ENCODE measurements at places on chromosomes 16 and 17.

DNA sequence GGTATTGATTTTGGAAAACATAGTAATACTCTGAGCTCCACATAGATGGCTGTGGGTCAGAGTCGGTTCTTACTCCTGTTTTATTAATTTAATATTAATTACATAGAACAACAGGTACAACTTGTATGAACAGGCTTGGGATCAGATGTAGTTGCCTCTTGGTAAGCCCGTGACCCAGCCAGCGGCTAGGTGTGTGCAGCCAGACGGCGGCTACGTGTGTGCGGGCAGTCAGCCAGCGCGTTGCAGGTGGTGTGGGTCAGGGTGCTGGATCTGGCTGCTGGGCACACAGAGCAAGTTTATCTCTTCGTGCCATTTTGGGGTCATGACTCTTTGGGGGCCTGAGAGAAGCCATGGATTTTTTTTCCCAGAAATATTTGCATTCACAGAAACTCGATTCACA is 30.3 kb downstream of the DBNDD1 start:
- DNase-seq, result no peak

DNA sequence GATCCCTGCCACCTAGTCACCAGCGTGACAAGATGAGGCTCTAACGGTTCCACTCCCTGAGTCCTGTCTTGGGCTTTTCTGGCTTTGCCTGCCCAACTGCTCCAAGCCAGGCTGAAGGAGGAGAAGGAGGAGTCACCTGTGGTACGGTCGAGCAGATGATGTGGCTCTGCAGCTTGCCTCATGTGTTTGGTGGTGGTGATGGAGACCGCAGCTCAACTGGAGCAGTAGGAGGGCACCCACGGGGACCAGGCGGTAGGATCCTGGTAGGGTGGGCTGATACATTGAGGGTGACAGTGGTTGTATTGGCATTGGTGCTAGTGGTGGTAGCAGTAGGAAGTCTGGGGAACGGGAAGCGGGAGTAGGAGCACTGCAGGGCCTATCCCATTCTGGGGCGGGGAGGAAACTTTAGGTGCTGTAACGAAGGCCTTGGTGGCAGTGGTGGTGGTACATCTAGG is 202.8 kb upstream of the WSB1 start:
- no peak for DNase-seq

GRCh38 chr17:29212094-29212631 is 32.0 kb upstream of the MYO18A start:
- no peak for DNase-seq

- DNase-seq, result no peak
Measured at GRCh38 chr16:5885521-5885920, 787.9 kb upstream of the EEF2KMT start.

DNA sequence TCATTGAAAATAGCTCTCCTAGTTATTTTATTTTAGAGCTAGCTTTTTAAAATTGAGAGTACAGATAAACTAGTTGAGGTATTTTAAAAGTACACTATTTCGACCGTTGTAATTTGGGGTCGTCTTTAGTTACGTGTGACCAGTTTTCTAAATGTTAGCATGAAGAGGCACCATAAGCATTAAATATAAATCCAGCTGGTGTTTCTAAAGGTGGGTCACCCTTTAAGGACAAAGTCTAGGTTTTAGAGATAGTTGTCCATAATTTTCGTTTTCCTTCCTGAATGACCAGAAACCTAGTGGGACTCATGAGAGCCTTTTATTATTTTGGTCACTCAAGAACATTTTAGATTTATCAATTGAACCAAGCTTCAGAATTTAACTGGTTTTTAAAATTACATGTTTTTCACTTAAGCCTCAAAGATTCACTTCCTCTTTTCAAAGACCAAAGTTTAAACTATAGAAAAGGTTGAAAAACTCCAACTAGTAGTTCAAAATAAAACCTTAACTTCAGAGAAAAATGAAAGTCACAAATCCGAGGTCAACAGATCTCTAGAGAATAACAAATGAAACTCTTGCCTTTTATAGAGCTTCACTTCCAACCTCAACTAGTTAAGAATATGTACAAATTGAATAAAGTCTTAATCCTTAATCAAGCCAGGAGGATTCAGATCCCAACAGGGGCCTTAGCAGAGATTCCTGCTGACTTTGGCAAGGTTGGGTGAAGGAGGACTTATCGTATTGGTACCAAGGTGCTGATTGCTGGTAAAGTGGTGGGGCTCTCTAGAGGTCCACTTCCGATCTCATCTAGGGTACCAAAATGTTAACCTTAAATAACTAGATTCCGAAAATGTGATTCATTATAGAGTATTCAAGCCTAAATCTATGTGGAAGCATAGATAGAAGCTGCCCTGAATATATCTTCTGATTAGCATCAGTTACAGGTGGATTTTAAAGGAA is 32.5 kb downstream of the PHKB start:
- DNase-seq, result no peak

DNA sequence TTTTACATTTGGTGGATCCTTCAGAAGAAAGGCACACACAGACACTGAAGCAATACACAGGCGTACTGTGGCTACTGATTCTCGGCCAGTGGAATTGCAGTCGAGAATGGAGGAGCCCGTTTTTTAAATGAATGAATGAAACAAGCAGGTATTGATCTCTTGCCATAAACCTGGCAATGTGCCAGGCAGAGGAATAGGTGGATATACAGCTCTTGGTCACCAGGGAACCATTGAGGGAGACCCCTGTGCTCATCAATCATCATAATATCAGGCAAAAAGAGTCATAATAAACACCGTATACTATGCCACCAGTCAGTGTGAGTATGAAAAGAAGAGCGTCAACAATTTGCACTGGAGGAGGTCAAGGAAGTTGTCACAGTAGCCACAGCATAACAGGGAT is 140.3 kb upstream of the FOXF1 start:
- DNase-seq, result no peak

GRCh38 chr16:15640966-15641365 is 2.0 kb downstream of the MARF1 start:
- DNase-seq, result no peak

DNA sequence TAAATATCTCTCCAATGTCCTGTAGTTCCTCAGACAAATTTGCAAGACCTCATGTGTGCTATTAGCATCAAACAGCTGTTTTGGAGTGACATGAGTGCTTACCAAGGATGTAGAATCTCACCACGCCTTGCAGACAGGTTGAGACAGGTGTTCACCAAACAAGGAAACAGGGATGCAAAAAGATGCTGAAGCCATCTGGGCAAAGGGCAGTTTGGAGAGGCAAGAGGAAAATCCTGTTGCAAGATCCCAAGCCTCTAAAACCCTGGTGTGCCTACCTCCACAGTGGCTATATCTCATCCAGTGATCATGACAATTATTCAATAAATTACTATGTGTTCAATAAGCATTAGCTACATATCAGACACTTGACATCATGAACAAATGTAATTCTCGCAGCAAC is 373.7 kb downstream of the SOX9 start:
- no peak for DNase-seq

DNA sequence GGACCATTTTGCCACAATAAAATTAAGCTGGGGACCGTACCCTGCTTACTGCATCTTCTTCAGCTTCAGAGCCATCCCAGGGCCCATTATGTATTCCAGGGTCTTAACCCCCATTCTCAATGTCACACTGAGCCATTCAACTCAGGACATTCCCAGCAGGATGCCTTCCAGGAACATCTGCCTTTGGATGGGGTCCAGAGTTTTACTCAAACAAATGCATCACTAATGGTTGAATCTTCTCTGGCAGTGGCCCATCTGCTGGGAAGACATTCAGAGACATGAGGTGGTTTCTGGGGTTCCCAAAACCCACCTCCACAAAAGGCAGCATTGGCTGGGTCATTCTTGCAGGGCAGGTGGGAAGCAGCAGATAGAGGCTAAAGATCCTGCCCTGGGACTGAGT is 3.4 kb upstream of the SEC14L5 start:
- no peak for DNase-seq

GRCh38 chr16:47388705-47389104 is 72.2 kb downstream of the ITFG1 start:
- DNase-seq, result no peak

- DNase-seq, result no peak
Measured at GRCh38 chr17:80414508-80414802, 512 bp upstream of the ENDOV start.

GRCh38 chr17:42062681-42063080 is 12.3 kb upstream of the C17orf113 start:
- DNase-seq, result no peak

- no peak for DNase-seq
Measured at GRCh38 chr16:1188432-1189189, 35.7 kb downstream of the CACNA1H start.

DNA sequence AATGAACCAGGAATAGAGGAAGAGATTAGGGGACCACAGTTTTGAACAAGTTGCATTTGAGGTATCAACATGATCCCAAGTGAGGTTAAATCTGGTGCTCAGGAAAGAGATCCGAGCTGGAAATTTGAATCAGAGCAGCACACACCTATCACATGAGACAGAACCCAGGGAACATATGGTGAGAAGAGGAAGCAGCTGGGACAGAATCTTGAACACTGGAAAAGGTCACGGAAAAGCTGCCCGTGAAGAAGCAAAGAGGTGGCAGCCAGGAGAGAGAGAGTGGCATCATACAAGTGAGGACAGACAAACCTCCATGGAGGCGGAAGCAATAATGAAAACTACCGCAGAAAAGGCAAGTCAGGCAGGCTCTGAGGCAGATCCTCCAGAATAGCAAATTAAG is 36.1 kb downstream of the USP31 start:
- DNase-seq, result no peak

DNA sequence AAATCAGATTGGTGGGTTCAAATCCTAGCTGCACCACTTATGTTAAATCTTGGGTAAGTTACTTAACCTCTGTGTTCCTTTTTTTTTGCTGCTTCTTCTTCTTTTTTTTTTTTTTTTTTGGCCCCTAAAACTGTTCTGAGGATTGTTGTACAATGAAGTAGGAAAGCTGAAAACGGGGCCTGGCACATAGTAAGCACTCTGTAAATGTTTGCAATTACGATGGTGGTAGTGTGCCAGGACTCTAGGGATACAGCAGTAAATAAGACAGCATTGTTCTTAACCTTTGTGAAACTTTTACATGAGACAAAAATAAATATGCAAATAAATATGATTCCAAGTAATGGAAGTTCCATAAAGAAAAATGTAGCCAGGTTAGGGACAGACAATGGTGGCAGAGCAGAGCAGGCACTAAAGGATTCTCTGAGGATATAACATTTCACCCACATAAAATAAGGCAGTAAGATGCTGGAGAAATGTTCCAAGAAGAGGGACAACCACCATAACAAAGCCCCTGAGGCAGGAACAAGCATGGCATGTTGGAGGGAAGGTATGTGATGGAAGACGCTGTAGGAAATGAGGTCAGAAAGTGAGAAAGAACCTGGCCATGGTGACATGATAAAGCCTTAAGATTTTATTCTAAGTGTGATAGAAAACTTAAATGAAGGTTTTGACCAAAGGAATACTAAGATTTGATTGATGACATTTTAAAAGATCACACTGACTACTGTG is 127.3 kb downstream of the NLK start:
- no peak for DNase-seq

GRCh38 chr17:75191584-75191983 is 8.8 kb upstream of the SUMO2 start:
- DNase-seq, result no peak

DNA sequence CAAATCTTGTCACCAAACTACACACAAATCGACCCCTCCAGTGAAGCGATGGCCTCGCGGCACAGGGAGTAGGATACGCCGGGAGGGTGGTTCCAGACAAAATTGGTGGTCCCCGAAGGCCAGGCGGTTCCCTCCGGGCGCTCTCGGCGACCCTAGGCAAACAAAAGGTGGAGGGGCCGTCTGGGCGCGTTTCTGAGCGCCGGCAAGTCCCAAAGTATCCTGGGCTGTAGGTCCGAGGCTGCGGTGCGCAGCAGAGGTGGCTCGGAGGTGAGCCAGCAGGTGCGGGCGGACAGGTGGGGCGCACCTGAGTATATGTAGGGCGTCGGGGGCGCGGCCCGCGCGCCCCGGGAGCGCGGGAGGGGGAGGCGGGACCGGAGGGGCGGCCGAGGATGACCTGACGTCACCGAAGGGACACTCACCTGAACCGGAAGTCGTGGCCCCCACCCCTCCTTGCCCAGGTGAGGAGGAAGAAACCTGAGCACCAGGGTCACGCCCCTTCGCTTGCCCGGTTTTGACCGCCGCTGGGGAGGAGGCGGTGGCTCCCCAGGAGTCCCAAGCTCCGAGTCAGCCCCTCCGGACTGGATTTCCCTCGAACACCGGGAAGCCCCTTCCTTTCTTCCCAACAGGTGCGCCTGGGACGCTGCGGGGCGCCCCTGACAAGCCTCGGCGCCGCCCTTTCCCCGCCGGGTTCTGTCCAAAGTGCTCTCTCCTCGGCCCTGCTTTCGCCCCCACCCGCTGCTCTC is at the start of gene CLDN7:
Gene CLDN7 (minus strand): TSS at position 287 of the 743 bp plus-strand sequence. CDS start 435 bp downstream, outside the sequence.
- DNase-seq, result no peak

- DNase-seq, result no peak
Measured at GRCh38 chr16:29876217-29876593, 13.2 kb upstream of the CDIPT start.

GRCh38 chr16:81143921-81144471 is 47.8 kb upstream of the GCSH start:
- no peak for DNase-seq

DNA sequence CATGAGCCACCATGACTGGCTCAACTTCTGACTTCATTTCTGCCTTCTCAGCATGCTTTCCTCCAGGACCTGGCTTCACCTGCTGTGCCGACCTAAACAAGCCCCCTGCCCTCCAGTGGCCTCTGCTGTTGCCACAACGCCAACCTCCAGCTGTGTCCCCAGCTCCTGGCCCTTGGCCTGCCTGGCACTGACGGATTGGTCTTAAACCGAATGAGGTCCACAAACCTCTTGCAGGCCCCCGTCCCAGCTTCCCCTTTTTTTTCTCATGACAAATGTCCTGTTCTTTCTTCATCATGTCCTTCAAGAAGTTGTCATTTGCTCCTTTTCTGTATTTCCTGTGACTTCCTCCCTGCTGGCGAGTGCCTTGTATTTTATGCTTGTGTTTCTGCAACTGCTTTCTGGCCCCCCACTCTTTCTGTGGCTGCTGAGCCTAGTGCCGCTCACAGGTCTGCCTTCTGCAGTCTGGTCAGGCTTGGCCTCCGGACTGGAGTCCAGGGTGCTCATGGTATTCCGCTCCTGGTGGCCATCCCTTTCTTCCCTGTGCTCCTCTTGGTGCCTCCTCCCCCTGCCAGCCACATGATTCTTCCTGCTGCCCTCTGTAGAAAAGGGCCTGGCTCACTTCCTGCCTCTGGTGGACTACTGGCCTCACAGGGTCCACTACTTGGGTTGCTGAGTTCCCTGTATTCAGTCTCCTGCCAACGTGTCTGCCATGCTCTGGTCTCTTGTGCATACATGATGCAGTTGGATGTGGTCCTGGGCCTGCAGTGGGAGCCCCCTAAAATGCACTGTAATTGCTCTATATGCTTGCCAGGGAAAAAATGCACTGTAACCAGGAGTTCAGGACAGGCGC is 2.9 kb downstream of the ATP6V0C start:
- DNase-seq, result no peak
